ENCODE measurements at places on chromosomes 4 and X.

DNA sequence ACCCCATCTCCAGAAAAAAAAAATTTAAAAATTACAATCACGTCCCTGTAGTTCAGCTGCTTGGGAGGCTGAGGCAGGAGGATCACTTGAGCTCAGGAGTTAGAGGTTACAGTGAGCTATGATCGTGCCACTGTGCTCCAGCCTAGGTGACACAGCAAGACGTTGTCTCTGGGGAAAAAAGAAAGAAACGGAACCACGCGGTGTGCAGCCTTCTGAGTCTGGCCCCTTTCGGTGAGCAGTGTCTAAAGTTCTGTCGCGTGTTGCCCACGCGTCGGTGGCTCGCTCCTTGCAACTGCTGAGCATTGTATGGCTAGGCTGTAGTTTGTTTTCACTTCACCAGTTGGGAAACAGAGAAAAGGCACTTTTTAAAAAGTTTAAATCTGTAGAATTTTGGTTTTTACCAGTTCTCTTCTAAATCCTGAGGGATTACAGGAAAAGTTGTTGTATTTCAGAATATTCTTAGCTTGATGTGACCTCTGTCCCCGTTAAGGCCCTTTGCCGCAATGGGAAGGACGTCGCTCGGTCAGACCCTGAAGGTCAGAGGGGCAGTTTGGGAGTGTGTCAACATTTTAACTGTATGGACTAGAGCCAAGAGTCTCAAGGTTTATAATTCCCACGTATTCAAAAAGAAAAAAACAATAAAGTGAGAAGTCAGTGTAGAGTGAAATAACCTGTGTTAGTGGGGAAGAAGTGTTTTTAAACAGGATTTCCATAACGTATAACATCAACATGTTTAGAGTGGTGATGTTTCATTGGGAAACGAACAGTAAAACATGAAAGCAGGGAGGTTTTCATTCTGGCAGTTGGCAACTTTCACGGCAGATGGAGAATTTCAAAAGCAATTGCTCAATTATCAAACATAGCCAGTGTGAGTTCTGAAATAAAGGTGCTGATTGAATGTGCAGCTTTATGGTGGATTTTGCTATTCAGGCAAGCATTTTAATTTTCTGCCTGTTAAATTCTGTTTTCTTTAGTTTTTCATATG, 45.8 kb upstream of the MSANTD1 start:
- peak; percentile 36 for DNase-seq

- DNase-seq: no peak
Observed at GRCh38 chr4:105208561-105208960, 61.9 kb downstream of the TET2 start.

GRCh38 chr4:24995346-24995919, 35.3 kb downstream of the LGI2 start:
- DNase-seq: no peak

GRCh38 chr4:83340692-83341343, 6.2 kb upstream of the HPSE start:
- no peak for DNase-seq

DNA sequence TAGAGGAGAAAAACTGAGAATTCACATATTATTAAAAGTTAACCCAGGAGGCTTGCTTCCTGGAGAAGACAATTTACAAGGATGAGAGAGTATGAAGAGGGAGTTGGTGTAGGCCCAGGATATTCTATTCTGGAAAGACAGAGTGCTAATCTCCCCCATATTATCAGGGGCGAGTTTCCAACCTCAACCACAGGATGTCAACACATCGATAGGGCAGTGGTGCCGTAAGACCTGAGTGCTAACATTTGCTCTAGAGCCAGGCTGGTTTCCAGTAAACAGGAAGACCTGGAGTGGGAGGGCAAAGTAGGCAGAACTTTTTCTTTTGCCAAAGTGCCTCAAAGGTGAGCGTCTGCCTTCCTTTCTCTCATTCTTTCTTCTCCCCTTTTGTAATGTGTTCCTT, 2.8 kb upstream of the AWAT1 start:
- DNase-seq: no peak

GRCh38 chr4:147409350-147409749, 71.5 kb upstream of the EDNRA start:
- DNase-seq: no peak

DNA sequence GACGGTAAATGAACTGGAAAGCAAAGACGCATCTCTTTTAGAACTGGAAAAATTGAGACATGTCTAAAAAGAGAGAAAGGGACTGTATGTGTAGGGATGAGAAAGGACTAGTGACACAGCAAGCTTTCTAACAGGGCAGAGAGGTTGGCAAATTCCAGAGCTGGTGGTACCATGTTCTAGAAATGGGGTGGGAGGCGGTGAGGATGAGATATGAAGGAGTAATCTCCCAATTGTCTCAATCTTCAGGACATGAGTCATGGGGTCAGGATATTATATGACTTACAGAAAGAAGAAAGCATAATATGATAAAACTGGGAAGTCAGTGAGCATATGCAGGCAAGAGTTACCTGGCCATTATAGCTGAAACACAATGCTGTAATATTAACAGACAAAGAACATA, 14.2 kb downstream of the TAB3 start:
- DNase-seq: no peak

- DNase-seq: no peak
Observed at GRCh38 chr4:41934514-41934900, 722 bp upstream of the TMEM33 start.

GRCh38 chr4:150209140-150209829, 131.0 kb downstream of the DCLK2 start:
- DNase-seq: peak; percentile 55

- DNase-seq: no peak
Observed at GRCh38 chr4:149784018-149784417, 31.6 kb downstream of the IQCM start.

GRCh38 chr4:119692001-119692400, 63.4 kb upstream of the PDE5A start:
- no peak for DNase-seq

- no peak for DNase-seq
Observed at GRCh38 chr4:165210566-165210965, 3.2 kb downstream of the KLHL2 start.

GRCh38 chr4:172953896-172954568, 214.6 kb upstream of the GALNT7 start:
- no peak for DNase-seq

DNA sequence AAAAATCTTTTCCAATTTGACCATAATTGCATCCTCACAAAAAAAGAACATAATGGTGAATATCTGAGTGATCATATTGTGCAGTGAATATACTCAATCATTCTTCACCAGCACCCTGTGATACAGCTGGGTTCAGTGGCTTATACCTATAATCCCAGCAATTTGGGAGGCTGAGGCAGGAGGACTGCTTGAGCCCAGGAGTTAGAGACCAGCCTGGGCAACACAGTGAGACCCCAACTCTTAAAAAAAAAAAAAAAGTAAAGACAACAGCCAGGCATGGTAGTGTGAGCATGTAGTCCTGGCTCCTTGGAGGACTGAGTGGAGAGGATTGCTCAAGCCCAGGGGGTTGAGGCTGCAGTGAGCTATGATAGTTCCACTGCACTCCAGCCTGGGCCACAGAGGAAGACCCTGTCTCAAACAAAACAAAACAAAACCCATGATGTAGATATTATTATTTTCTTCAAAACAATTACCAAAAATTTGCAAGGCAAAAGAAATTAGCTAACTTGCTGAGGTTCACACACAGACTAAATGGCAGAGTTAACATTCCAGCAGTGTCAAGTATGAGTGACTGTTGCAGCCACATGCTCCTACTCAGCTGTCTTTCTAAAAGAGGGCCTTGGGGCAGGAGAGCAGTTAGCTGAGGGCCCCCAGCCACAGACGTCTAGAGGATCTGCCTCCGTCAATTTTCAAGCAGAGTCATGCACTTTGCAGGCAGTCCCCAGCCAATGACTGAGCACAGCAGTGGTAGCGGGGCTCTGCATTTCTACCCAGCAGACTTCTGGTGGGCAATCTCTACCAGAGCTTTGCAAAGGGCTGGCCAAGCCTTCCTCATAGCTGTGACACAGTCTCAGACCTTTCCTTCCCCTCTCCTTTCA, 33.4 kb downstream of the ADGRA3 start:
- no peak for DNase-seq

DNA sequence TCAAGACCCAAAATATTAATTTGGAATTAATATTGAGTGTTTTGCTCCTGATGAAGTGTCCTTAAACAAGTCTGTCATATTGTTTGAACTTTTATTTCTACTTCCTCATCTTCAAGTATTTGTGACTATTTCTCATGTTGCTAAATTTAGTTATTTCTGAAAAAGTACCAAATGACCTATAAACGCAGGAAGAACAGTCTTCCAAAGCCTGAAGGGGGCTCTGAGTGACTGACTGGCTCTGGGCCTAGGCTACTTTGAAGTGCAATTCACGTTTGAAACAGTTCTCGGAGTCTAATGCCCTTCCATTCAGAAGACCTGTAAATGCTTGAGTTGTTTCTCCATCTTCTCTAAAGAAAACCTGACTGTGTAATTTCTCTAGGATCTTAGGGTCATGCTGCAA, 26.5 kb downstream of the GALNT7 start:
- DNase-seq: no peak

DNA sequence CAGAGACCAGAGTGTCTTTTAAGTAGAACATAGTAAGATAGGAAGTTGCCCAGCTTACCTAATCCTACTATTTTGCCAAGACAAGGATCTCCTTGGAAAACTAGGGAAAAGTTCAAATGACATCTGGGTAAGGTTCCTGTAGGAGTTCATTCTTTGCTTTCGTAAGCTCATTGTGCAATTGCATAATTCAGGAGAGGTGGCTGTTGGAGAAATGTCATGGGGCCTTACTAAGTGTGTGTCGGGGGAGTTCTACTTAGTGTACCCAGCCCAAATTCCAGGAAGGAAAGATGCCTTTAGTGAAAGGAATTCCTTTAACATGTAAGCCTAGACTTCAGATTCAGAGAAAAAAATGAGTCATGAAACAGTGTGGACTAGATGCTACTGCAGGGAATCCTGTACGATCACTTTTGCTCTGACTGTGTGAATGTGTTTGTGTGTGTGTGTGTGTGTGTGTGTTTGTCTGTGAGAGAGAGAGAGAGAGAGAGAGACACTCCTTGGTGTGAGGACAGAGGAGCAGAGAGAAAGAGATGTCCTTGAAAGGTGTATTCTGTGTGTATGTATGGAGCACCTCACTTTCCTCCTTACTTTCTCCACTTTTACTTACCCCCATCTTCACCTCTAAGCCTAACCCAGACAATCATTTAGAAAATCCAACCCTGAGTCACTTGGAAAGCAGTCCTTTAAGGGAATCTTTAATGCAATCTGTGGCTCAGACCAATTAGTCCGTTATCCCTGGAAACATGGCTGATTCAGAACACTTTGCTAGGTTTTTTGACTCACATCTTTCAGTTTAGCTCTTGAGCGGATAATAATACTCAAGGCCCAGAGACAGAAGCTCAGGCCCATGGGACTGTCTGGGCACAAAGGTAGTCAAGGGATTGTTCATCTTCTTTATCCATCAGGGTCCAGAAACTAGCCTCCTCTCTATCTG, 114.5 kb upstream of the ACSL4 start:
- DNase-seq: peak; percentile 20

DNA sequence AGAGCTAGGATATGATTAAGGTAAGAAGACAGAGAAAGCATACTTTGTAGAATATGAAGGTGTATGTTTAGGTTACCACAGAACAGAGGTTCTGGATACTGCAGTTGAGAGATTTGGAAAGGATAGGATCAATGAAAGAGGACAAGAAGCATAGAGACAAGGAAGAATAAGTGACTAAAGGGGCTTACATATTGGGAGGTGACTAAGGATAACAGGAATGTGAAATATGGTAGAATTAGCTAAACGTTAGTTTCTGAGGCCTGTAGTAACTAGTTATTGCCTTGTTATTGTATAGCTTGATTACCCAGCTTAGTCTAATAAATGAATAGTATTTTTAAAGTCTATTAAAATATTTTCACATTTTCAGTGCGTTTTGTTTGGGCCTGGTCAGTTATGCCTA, 38.2 kb downstream of the CENPI start:
- DNase-seq: no peak

DNA sequence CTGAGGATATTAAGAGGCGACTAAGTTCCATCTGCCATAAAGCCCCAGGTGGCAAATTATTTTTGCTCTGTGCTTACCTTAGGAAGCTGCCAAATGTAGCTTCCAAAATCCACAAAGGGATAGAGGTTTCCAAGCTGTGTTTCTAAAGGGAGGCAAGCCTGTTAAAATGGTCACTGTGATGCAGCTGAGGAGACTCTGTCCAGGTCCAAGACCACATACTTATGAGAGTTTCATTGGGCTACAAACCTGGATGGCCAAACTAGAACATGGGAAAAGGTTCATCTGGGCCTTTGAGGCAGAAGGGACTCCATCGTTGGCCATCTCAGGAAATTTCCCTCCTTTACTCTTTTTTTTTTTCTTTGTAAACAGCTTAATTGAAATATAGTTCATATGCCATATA, 306.9 kb upstream of the FGF13 start:
- no peak for DNase-seq

GRCh38 chr4:159195361-159195769, 92.5 kb downstream of the RAPGEF2 start:
- no peak for DNase-seq

DNA sequence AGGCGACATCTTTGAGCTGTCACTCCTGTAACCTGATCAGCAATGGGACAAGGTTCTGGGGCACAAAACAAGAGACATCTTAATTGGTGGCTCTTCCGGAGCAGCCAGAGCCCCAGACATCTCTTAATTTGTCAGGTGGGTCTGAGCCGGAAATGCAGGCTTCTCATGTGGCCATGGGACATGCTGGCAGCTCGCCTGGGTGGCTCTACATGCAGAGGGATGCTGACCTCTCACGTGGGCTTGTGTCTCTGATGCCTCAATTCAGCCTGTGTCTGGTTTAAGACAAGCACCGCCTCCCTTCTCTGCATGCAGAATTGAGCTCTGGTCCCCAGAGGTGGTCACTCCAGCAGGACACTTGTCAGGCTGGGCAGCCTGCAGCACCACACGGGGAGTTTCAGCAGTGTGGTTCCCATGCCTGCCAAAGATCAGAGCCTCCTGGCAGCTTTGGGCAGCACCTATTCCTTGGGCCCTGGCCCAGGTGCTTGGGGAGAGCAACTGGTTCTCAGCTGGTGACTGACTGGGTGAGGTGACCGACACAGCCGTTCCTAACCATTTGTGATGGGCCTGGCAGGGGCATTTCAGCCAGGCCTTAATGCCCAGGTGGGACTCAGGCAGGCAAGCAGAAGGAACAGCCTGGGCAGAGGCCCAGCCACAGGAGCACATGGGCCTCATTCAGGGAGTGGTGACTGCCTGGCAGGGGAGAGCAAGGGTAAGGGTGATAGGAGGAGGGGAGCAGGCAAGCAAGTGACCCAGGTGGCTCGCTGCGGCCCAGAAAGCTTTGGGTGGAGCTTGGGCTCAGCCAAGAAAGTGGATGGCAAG, 53.4 kb downstream of the HMX1 start:
- DNase-seq: no peak

DNA sequence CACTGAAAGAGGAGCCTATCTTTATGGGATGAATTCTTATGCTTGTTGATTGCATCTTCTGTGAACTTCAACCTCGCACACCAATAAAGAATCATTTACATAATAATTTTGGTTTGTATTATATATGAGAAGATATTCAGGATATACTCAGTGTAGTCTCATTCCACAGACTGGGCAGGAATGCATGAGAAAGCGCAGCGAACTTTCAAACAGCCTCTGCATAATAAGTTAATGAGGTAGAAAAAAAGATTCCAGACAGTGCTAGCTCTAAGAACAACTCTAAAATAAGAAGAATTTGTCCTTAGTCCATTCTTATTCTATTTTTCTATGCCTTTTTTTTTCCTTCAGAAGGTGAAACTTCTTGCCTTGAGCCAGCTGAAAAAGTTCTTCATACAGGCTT, 224.3 kb upstream of the CTSO start:
- DNase-seq: no peak

GRCh38 chr4:145868637-145869409, 69.8 kb downstream of the ZNF827 start:
- no peak for DNase-seq

Measured in uterus (tissue), 4 donors.